ENCODE measurements at places on chromosomes 12 and 14.

DNA sequence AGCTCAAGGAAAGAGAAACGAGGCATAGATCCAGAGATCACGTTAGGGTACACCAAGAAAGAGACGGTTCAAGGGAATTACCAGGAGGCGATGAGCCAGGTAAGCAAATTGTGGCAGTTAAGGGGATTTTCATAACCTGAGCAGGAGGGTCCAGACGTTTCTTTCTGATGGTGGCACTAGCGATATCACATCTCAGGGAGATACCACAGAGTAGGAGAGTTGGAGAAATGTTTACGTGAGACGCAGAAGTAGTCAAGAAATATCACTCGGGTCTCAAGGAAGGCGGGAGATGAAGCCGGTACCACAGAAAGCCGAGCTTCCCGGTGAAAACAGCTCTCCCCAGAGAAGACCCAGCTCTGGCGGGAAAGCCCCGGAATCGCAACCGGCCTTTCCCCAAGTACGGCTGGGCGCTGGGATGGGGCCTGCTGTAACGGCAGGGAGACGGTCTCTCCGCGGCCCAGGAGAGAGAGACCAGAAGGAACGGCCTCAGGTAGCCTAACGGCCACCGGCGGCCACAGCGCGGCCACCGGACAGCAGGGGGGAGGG lies 485 bp downstream of the SENP1 start:
- DNase-seq = peak; percentile 49

DNA sequence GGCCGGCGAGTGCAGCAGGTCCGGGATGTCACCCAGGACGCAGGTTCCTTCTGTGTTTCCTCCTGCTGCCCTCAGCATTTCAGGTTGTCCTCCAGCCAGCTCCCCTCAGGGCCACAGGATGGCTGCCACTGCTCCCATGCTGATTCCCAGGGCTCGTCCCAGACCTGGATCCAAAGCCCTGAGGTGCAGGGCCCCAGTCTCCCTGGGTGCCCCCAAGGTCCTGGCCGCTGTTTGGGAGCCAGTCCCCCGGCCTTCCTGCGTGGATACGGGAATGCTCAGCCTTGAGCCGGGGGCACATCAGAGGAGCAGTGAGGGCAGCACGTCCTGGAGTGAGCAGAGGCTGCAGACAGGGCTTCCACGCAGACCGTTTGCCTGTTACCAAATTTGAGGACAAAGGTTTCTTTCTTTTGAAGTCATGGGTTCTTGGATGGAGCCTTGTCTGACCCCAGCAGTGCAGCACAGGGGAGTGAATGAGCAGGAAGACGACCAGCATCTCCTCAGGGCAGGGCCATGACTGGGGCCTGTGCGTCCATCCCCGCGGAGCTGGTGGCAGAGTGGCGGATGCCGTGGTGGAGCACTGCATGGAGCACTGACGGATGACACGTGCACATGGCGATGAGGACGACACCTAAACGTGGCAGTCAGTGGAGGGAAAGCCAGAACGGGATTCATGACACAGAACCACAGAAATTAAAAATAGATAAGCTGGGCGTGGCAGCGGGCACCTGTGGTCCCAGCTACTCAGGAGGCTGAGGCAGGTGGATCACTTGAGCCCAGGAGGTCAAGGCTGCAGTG lies 12.5 kb upstream of the CACNA2D4 start:
- DNase-seq = no peak

DNA sequence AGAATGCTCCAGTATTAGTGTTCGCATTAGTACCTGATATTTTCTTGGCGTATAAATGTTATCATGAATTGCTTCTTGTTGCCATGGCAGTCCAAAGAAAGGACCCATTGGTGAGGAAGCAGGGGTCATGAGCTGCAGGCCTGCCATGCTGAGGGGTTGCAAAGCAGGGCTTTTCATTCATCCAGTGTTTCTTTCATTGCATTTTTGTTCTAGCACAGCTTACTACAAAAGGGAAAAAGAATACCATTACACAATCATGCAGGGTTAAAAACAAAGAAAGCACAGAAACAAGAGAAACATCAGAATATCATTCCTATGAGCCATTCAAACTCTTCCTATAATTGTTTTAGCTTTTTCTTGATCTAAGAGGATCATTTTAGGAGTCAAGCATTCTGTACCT lies 24.0 kb downstream of the DICER1 start:
- no peak for DNase-seq

DNA sequence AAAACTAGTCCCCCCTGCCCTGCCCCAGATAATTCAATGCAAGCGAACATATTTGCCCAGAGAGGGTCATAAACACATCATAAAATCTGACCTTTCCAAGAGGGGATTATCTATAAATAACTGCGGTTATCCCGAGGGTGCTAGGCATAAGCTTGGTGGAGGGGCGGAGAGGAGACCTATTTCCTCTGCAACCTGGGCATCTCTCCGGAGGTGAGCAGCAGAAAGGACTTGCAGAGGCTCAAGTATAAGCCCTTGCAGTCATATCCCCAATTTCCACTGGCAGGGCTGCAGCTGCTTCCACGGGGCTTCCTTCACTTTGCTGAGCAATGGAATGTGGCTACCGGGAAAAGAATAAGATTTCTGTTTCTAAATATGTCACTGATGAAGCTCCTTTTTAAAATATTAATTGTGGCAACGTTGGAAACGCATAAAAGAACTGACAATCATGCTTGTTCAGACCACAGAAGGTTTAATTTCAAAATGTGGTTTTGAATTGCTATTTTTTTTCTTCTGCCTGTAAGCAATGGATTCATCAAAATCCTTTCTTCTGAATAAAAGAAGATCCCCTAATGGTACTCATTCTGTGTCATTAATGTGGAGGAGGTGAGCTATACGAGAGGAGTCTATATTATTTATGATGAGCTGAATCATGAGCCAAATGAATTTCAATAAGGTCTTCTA lies 268.9 kb upstream of the ATP2B1 start:
- no peak for DNase-seq

DNA sequence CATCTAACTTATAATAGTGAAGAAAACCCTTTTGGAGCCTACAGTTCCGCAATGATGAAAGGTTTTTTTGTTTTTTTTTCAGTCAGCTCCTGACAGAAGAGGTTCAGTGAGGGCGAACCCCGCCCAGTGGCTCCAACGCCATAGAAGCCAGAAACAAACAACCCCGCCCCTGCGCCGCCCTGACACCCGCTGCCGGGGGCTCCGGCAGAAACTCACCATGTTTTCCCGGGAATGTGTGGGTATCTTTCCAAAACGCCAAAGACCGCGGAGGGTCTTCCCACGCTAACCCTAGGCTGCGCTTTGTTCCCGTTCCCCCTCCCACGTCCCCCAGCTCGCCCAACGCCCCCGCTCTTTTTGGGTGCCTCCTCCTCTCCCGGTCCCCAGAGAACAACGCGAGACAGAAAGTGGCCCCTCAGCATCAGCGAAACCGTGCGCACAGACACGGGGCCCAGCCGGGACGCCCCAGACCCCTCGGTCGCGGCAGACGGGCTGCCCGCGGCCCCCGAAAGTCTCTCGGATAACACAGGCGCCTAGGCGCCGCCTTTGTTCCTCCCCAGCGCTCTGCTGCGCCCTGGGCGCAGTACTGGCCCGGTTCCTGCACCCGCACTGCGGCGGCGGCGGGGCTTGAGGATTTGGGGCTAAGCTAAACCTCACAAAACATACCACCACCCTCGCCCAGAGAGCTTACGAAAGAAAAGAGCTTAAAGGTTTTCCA lies 522 bp downstream of the TUBA1A start:
- DNase-seq = peak; percentile 67

GRCh38 chr12:129873111-129873832 lies 30.6 kb downstream of the TMEM132D start:
- no peak for DNase-seq

DNA sequence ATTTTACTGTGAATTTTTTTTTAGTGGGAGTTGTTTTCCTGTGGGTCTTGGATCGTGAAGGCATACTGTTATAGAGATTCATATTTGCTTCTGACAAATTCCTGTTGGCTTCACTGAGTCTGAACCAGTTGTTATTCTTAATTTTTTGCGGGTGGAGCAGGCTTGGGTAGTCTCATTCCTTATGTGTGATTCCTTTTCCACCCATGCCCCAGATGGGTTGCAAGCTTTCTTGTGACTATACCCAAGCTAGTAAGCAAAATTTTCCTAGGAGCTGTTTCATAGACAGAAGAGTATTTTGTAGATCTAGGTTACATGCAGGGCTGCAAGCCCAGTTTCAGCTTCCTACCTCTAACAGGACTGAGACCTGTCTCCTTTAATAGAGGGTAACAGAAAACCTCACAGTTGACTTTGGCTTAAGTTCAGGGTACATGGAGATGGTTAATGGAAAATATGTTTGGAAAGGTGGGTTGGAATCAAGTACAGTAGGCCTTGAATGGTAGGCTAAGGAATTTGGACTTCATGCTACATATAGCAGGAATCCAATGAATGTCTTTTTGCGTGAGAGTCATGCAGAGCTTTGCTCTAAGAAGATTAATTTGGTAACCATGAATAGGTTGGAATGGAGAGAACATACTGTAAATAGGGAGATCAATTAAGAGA lies 29.0 kb downstream of the TRMT5 start:
- DNase-seq = no peak

- no peak for DNase-seq
These were observed 168.2 kb upstream of the GZMB start for GRCh38 chr14:24802236-24802635.

- no peak for DNase-seq
These were observed 141.9 kb downstream of the KIF26A start for GRCh38 chr14:104280085-104280901.

DNA sequence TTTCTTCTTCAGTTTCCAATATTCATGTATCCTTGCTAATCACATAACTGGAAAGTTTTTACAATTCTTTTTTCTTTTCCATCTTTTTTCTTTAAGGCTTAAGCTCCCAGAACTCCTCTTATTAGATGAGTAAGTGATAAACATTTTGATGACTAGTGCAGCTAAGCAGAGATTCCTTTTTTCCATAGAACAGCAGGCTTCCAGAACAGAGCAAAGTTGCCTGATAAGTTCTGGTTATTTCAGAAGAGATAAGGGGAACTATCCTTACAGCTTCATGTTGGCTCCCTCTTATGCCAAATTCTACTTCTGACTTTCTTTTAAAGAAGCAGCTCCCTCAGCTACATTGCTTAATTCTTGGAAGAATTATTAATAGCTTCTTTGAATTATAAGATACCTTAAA lies 194.7 kb upstream of the FAR2 start:
- DNase-seq = no peak

DNA sequence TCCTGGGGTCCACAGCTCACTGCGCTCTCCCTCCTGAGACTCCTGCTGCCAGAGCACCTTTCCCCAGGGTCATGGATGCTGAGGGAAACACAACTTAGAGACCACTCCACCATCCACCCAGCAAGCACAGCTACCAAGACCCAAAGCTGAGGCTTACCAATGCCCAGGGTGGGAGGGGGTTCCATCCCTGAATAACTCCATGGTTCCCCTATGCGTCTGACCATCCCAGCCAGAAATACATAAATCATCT lies 36.3 kb downstream of the DAD1 start:
- peak; percentile 37 for DNase-seq

DNA sequence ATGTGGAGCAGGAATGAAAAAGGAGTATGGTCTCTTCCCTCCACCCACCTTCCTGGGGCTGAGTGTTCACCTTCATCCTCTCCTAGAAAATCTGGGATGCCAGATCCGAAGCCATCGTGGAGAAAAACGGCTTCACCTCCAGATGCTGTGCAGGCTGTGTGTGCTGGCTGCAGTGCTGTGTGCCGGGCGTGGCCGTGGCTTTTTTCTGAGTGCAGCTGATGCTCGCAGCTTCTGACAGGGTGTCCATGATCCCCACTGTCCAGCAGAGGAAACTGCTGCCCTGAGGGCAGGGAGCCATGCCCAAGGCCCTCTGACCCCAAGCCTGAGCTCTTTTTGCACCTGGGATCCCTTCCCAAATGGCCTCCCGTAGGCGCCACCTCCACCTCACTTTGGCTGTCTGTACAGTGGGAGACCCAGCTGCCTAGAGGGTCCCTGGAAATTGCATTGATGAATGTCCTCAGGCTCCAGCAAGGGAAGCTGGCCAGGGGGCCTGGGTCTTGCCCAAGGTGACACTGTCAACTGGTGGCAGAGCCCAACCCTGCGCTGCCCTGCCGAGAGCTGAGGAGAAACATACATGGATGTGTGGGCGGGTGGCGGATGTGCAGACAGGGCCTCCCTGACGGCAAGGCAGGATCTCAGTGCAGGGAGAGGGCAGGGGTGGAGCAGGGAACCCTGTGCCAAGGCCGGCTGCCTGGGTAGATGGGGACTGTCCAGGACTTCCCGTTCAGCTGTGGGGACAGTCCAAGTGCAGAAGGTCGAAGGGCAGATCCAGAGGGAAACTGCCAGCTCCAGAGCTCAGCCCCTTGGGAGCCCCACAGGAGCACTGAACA lies 53.3 kb downstream of the BEGAIN start:
- DNase-seq = no peak

- no peak for DNase-seq
These were observed 22.0 kb downstream of the SLC25A29 start for GRCh38 chr14:100283984-100284881.

GRCh38 chr12:63766498-63766897 lies 13.2 kb upstream of the RXYLT1 start:
- DNase-seq = no peak

DNA sequence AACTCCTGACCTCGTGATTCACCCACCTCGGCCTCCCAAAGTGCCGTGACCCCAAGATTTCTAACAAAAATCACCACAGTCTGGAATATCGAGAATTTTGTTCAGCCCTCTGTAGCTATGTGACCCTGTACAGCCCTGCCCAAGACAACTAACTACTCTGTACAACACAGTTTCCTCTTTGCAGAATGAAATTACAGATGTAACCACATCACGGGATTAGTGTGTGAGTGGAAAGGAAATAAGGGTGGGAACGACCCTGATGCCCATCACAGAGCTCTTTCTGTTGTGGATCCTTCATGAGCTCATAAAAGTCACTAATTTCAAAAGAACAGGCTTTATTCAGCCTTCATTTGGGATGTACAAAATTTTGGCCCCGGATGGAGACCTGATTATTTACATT lies 50.5 kb upstream of the KRR1 start:
- no peak for DNase-seq

DNA sequence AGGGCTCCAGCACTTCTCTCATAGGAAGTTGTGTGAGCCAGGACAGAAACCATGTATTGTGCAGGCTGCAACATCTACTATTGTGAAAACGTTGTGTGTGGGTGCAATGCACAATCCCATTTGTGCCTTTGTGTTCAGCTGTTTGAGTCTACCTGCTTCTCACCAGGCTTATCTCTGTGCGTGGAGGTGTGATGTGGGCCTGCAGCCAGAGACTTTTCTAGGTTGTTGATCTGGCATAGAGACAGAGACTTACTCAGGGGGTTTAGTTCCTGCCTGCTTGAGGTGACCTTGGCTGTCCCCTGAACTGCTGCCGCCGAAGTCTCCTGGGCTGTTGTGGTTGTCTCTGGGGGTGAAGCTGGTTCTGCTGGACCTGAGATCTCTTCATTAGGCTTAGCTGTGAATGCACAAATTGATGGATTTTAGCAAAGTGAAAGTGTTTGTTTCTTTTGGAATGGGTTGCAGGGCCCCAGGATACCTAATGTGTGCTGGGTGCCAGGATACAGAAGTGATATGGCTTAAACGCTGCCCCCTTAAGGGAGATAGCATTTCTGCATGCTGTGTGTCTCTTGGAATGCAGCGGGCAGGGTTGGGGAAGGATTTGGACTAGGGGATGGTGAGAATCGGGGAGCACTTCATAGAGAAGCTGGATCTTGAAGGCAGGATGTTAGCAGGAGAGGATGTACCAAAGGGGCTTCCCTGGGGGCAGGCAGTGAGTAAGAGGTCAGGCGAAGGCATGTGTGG lies 2.5 kb downstream of the LACRT start:
- DNase-seq = no peak

GRCh38 chr12:12387501-12387900 lies 30.6 kb downstream of the BORCS5 start:
- no peak for DNase-seq

GRCh38 chr12:124827588-124828184 lies 36.0 kb downstream of the SCARB1 start:
- no peak for DNase-seq

GRCh38 chr12:16473610-16474326 lies 126.3 kb downstream of the MGST1 start:
- DNase-seq = no peak

Data from CD8-positive, alpha-beta T cell (primary cell).